CD4-positive, alpha-beta T cell treated with Interferon alpha-2 for 1 hour (primary cell): ENCODE measurements at places on chromosomes 4 and X.

DNA sequence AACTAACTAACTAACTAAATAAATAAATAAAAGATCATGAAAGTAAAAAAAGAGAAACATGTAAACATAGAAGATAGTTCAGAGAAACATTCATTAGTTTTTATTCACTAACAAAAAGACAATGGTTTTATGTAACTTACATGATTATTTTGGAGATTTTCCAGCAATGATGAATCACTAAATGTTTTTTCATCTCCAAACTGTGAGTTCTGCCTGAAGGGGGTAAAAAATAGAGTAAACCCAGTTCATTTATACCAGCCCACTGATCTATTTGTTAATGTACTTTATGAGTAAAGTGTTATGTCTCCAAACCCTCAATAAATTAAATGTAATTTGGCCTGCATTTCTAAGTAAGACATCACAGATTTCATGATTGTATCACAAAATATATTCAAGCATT lies 101.1 kb downstream of the ATP8A1 start:
- DNase-seq, result no peak

DNA sequence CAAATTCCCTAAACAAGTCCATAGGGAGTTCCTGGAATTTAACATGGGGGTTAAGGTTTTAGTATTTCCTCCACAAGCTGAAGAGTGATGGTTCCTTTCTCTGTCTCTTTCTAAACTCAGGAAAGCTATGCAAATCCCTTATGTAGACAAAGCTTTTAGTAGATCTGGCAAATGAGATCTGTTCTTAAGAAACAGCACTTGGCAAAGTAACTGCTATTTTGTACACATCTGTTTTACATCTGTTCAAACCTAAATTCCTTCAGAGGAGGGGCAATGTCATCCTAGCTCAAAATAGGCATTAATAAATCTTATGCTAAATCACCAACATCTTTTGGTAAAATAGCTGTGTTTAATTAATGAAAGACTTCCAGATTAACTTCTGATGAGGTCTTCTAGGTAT lies 137.8 kb upstream of the TBC1D9 start:
- DNase-seq, result no peak

- DNase-seq, result no peak
Measured at GRCh38 chr4:14652522-14652921, 349.8 kb upstream of the CPEB2 start.

DNA sequence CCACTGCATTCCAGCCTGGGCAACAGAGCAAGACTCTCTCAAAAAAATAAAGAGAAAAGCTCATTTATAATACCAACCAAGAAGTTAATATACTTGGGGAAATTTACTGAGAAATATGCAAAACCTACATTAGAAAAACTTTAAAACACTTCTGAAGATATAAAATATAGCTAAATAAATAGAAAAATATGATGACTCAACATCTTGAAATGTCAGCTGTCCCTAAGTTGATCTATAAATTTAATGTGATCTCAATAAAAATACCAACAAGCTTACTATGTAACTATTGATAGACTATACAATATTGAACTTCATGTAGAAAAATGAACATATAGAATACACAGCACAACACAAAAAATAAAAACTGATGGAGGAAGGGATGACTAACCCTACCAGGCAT lies 87.5 kb upstream of the INTU start:
- no peak for DNase-seq

GRCh38 chr4:16083241-16084191 lies at the start of gene PROM1:
Gene PROM1, minus strand, starts transcription at chr4:16084023. Its CDS starts 8,117 bp downstream, at chr4:16075906.
- no peak for DNase-seq

DNA sequence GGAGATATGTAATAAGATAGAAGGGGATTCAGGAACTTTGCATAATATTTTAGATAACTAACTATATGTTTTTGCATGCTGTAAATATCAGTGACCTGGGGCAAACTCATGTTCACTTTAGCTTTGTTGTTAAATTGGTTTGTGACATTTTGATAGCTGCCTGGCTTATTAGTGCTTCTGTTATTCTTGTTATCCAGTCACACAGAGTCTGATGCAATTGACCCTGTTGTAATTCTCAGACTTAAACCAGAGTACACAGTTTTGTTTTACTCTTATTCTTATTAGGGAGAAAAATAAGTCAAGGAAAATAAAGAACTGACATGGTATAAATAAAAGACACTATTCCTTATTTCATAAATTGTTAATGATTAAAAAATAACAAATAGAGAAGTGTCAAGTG lies 516.7 kb upstream of the SLIT2 start:
- DNase-seq, result no peak

DNA sequence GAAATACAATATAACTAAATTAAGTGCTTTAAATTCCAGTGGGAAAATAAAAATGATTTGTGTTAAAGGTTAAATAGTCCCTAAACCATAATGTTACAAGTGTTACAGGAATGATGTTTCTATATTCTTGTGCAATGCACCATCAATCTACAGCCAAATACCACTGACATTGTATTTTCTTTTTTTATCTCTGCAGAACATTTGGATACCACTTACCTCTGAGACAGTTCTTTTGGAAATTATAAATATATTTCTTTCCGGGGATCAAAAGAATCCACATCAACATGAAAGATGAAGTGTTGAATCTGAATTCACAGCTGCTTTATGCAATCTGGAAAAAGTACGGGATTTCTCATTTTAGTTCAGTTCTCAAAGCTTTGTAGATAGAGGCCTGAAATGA lies 518.3 kb upstream of the AGA start:
- no peak for DNase-seq

DNA sequence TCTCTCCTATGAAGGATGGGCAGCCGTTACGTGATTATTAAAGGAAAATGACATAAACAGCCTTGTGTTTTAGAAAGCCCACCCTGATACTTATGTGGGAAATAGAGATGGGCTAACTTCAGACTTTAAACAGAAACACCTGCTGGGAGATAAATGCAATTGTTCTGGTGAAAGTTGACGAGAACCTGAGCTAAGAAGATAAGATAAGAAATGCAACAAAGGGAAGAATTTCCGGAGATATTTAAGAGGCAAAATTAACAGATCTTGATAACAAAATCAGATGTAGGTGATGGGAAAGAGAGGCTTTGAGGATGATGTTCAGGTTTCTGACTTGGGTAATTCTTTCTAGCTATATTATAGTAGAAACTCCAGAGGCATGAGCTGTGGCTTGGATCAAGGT lies 102.7 kb upstream of the SLC7A11 start:
- no peak for DNase-seq

DNA sequence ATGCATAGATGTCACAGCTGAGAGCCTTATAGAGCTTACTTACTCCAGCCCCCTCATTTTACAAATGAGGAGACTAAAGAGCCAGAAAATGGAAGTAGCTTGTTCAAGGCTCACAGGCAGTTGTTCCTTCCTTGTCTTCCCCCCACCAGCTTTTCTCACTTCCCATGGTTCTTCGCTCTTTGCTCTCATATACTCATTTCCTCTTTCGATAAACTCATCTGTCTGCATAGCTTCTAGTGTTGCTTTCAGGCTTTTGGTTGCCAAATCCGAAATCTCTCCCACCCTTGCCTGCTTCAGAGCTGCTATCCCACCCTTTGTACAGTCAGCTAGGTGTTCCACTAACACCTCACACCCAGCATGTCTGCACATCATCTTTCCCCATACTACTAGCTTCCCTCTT lies 25.0 kb upstream of the GJB1 start:
- peak; percentile 14 for DNase-seq

- no peak for DNase-seq
Measured at GRCh38 chr4:25320773-25321172, 8.2 kb downstream of the ZCCHC4 start.

- DNase-seq, result no peak
Measured at GRCh38 chr4:8599657-8600056, 7.1 kb downstream of the CPZ start.

DNA sequence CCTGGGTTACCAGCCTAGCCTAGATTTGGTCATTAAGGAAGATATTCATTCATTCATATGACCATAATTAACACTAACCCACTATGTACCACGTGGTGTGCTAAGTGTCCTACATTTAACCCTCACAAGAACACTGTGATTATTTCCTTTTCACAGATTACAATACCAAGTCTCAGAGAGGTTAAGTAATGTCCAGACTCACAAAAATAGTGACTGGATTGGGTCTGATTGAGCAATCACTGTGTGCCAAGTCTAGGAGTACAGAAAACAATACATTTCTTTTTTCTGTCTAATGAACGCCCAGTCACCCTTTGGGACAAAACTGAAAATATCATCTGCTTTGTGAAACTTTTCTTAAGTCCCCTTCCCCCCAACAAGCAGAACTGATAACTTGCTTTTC lies 7.6 kb upstream of the DLG3 start:
- no peak for DNase-seq

- no peak for DNase-seq
Measured at GRCh38 chrX:41373989-41374606, 40.1 kb downstream of the DDX3X start.

DNA sequence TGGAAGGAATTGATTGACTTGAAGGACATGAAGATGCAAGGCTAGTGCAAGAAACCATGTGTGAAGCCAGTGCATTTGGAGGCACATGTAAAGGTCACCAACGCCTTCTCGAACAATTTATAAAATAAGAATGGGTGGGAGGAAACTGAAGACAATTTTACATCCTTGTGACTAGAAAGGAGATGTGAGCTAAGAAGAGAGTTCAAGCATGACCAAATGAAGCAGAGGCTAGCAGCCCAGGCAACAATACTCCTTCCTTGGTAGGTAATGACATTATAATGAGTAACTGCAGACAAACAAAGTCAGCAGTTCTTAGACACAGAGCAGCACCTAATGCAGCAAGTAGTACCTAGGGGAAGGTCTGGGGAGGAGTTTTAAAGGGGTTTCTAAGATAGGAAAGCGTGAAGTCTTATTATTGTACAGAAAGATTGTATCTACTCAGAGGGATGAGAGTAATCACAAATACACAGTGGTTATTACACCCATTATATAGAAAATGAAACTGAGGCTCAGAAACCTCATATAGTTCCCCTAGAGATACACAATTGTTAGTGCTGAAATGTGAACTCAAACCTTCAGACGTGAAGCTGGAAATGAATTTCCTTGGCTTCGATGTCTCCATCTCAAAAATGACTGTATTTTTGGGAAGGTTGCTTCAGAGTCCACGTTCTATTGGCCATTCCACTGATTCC lies 56.1 kb downstream of the ATXN3L start:
- DNase-seq, result no peak

DNA sequence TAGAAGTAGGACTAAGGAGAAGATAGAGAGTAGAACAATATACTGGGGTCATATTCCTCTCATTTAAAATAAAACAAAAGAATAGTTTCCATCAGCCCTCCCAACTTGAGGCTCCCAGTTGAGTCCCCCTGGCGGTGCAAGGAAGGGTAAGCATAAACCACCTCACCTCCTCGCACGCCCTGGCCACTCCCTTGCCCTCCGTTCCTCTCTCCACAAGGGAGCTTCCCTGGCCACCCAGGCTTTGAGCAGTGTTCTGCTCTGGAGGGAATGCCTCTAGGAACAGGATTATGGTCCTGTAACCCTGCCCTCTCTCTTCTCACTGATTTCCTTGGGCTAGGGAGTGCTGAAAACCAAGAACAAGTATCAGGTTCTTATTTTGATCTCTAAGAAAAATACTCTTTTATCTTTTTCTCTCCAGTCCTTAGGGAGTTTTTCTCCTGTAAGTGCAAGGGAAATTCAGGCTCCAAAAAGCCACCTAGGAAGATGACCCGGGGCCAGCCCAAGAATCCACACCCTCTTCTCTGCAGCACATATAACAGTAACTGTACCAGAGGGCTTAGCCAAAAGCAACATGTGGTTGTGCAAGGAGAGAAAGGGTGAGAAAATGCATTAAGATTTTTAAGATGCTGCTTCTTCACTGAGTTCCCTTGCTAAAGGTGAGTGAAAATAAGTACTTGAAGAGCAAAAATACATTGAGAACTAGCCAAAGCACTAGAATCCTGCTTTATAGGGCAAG lies 69.9 kb downstream of the USP38 start:
- no peak for DNase-seq

DNA sequence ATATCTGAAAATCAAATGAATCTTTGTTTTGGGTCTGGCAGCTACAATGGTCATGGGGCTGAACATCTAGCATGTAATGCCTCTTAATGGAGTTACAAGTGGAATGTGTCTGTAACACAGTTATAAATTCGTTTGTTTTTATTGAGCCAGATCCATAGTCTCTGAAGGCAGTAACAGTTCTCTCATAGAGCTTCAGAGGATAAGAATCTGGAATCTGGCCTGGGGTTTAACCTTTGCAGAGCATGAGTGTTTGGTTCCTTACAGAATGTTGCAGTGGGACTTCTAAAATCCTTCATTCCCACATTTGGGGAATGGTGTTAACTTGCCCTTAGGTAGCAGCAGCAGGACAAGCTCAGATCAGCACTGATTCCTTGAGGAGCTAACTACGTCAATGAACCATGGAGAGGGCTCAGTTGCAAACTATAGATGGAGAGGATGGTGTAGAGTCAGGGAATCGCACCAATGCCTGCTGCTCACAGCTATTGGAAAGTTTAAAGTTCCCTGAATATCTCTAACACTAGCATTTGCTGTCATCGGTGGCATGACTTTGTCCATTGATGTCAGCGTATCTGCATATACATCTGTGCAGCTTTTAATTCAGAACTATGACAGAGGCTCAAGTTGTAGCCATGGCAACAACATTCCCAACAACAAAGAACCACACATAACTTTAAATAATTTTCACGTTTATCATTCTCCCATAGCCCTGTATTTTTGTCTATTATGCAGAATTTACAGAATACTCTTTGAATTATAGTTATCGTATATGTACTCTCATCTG lies 72.2 kb downstream of the RASGEF1B start:
- DNase-seq, result no peak

DNA sequence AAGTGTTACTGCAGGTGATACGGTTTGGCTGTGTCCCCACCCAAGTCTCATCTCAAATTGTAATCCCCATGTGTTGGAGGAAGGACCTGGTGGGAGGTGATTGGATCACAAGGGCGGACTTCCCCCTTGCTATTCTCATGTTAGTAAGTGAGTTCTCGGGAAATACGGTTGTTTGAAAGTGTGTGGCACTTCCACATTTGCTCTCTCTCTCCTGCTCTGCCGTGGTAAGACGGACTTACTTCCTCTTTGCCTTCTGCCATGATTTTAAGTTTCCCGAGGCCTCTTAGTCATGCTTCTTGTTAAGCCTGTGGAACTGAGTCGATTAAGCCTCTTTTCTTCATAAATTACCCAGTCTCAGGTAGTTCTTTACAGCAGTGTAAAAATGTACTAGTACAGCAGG lies 65.2 kb upstream of the SLC7A11 start:
- peak; percentile 14 for DNase-seq

GRCh38 chr4:53593765-53594164 lies 2.5 kb upstream of the LNX1 start:
- DNase-seq, result no peak

- no peak for DNase-seq
Measured at GRCh38 chr4:56004235-56004634, 55.5 kb downstream of the CEP135 start.

- no peak for DNase-seq
Measured at GRCh38 chrX:24410514-24411189, 50.2 kb downstream of the SUPT20HL1 start.
